NCI-H1092 (cell line): ENCODE measurements at places on chromosomes 5 and 9.

DNA sequence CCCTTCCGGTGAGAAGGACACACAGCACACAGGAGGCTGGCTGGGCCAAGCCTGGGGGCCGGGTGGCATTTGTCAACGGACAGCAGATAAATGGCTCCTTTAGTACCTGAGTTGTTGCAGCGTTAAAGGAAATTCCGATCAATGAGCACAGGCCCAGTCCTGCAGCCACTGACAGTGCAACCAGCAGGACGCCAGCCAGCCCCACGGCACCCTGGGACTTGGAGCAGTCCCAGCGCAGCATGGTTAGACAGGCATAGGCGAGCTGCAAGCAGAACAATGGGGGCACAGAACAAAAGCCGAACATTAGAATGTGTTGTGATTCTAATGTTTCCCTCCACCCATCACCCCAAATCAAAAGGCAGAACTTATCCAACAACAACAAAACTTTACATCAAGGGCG, 39.3 kb downstream of the PTCH1 start:
- no peak for DNase-seq

GRCh38 chr9:5455181-5455580, 4.8 kb downstream of the CD274 start:
- DNase-seq = no peak

DNA sequence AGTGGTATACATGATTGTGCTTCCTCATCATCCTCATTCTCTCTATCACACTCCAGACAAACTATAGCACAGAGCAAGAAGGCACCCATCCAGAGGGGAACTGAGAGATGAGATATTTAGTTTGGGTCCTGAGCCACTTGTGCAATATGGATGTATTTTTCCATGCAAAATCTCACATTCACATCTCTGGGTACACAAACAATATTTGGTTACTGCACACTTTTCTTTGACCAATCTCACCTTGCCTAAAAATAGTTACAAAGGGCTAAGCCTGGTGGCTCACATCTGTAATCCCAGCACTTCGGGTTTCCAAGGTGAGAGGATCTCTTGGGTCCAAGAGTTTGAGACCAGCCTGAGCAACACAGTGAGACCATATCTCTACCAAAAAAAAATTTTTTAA, 120.3 kb downstream of the SIL1 start:
- DNase-seq = no peak

DNA sequence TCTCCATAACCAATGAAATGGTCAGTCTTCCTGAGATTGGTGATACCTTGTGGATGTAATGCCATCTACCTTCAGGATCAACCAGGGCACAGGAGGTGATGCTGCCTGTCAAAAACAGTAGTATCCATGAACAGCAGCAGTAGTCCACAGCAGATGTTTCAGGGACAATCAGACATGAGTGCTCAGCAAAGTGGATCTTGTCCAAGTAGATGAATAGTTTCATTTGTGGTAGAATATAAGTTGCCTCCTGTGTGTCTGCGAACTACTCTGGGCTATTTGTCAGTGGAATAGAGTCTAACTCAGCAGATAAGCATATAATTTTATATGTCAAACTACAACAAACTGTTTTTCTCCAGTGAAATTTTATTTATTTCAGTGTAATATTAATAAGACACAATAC, 1860.1 kb upstream of the ACO1 start:
- DNase-seq = no peak

DNA sequence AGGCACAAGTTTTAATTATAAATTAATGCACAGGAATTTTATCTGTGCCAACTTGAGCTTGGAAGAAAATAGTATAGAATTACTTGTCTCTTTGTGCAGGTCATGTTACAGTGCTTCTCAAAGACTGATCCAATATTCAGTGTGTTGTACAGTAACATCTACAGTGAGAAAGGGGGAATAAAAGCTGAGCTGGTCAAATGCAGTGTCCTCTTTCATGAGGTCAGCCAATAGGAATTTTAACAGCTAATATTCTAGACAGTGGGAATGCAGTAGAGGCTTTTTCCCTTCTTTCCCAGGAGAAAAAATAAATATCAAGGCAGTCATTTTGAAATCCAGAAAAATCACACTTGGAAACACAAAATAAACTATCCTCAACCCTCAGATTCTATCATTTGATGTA, 95.7 kb upstream of the ITGA1 start:
- DNase-seq = no peak

DNA sequence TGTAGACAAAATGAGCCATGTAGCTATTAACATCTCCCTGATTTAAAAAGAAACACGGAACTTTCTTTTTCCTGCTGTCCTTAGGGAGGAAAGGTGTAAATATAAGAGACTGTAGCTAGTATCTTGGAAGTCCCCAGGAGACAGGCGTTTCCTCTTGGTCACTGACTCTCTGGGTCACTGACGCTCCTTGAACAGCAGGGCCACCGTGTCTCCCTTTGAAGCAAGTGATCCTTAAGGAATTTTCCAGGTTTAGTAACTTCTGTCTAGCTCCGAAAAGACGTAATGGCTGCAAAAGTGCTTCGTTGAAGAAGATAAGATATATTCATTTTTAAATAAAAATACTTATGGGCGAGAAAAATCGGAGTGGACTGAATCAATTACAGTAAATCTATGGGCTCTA, 745 bp upstream of the CLTA start:
- no peak for DNase-seq

DNA sequence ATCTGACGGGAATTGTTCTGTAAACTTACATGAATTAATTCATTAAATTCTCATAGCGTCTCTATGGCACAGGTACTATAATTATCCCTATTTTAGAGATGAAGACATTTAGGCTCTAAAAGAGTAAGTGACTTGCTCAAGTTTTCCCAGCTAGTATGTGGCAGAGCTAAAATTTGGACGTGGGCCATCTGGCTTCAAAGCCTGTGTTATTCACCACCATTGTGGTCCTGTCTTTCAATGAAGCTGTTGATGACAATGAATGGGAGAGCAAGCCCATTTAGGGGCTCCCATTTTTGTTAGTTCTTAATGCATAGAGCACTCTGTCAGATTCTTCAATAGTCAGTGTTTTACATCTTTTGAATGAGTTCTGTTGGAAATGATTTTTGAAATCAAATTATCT, 236.0 kb upstream of the CD180 start:
- no peak for DNase-seq

GRCh38 chr9:107485458-107486043, 4.0 kb downstream of the KLF4 start:
- no peak for DNase-seq

- no peak for DNase-seq
Measured at GRCh38 chr5:96017951-96018350, 56.3 kb upstream of the ELL2 start.

DNA sequence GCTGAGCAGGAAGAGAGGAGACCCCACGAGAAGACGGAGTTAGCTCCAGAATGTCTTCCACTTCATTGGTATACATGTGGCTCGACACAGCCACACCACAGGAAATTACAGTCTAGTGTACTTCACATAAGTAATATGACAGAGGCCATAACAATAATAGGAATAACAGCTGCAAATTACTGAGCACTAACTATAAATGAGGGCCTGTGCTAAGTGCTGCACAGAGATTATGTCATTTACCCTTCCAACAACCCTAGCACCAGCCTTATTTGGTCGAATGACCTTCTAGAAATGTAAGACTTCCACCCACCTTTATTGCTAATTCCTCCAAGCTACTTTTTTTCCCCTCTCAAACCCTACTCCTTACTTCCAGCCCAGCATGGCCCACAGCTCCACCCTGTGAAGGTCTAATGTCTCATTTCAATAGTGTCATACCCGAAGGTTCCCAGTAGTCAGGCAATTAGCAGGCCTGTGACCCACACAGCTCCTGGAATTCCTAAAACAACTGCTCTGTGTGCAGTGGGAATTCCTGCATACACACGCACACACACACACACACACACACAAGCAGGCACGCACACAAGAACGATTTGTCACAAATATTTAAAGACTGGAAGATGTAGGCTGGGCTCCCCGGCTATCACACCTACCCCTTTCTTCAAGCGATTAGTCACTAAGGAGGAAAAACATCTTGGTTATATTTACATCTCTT, 134.5 kb downstream of the FRMD3 start:
- no peak for DNase-seq

DNA sequence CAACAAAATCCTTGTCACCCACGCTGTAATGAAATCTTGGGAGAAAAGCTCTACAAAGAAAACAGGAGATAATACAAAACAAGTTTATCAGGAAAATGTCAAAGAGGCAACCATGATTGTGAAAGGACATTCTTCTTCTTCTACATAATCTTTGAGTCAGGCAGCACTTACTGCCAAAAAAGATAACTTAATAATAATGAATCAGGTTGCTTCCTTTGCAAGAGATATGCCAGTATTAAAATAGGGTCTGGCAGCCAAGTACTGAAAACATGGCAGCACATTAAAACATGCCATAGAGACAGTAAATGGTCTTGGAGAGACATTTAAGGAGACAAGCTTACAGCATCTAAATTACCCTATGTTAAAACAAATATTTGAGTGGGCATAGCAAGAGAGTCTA, 1573.4 kb downstream of the EFNA5 start:
- DNase-seq = peak; percentile 3

DNA sequence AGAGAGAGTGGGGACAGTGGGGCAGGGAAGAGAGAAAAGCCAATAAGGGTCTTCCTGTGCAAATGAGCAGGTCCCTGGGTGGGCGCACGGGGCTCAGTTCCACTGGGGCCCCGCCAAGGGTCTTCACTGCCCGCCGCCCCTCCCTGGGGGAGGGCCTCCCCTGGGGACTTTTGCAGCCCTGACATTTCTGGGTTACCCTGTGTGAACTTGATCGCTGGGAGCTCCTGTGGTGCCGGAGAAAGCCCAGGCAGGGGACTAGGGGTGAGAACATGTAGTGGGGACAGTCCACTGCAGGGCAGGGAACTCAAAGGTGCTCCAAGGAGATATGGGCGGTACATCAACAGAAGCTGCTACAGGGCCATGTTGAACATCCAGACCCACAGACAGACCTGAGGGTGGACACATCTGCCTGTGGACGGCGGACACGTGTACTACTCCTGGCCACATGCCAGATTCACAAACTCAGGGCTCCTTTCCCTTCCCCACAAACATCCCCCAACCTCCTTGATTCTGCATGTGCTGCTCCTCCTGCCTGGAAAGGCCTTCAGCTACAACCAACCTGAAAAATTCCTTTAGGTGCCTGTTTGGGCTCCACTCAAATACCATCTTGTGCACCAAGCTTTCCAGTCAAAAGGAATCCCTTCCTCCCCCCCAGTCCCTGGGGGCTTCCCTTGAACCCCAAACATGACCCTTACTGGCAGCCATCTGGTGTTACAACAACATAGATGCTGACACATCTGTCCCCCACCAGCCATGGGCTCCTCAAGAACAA, 43.0 kb upstream of the NEK6 start:
- DNase-seq = no peak

DNA sequence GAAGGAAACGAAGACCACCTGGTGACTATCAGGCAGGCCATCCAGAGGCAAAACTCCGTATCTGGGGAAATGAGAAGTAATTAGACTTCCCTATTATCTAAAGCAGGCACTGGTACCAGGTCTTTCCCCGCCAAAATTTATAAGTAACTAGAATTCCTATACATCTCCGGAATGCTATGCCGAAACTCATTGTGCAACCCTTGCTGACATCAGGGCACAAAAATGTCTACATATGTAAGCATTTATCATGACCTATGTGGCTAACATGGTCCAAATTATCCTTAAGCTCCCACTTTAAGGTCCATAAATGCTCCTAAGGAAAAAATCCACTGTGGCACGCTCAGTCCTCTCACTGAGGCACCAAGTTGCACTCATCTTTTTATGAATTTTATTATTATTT, 17.8 kb downstream of the ACTL7B start:
- no peak for DNase-seq

GRCh38 chr9:1747417-1747967, 267.7 kb upstream of the SMARCA2 start:
- DNase-seq = no peak

DNA sequence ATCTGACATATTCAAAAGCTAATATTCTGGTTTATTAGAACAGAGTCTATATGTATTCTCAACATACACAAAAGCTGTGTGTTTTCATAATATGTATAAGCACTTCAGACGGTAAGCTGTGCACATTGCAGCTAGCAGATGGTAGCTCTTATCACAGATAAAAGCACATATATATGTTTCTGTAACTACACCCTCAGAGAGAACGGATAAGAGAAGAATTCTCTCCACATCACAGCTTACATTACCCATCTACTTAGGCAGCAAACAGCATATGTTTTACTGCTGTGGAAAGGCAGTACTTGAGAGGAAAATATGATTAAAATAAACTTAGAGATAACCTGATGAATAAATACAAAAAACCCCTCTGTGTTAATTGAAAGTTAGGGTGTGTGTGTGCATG, 450.9 kb upstream of the ZNF608 start:
- no peak for DNase-seq
